ENCODE measurements at places on chromosomes 5 and 9.

DNA sequence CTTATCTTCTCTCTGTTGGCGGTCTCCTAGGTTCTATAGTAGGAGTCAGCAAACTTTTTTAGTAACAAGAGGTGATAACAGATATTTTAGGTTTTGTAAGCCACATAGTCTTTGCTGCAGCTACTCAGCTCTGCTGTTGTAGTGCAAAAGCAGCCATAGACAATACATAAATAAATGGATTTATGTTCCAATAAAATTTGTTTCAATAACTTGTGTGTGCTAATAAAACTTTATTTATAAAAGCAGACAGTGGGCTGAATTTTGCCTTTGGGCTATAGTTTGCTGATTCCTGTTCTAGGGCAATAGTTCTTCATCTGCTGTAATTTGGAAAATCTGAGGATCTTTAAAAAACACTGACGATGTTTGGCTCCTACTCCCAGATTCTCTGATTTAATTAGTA lies 469.4 kb upstream of the TNC start:
- no peak for DNase-seq

- DNase-seq: no peak
These were observed 21.1 kb downstream of the TNPO1 start for GRCh38 chr5:72837524-72838096.

DNA sequence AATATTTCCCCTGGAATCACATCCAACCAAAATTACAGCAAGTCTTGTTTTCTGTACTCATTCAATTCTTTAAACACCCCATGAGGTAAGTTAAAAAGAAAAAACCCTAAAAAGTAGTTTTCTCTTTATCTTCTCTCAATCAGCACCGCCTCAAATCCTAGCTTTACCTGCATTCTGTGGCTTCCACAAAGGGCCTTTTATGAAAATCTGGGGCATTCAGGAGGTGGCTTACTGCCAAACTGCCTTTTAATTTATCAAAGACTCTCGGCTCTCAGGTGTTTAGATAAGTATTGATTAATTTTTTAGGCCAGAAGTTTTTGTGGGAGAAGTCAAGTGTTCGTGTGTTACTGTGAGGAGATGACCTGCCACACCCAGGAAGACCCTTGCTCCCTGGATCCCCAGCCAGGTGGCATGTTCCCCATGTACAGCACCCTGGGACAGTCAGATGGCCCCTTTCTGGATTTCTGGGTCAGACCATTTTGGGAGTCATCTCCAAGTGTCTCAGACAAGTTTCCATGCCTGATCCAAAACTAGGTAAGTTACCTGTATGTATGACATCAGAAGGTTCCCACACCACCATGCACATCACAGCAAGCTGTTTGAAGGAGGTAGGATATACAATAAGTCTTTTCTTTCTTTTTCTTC lies 6.2 kb upstream of the TMEM171 start:
- no peak for DNase-seq

DNA sequence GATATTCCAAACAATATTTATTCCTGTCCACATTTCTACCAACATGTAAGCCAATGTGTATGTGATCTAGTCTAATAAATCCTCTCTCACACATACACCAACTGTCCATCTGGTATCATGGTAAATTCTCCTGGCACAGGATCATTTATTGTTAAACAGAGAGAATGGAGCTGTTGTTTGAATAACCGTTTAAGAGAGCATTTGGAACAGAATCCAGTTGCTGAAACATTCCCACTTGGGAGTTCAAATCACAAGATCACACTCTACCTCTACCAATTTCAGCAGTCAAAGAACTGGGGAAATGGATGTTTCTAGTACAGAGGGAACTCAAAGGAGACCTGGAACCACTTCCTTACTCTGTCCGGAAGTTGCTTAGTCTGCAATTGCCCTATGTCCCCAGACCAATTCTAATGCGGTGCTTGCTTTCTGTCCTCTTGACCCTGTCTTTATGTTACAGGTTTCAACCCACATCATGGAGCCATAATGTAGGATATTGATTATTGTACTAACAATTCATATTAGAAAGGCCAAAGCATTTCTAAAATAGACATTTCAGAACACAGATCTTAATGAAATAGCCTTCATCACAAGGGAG lies 488.4 kb downstream of the SEMA5A start:
- no peak for DNase-seq

GRCh38 chr9:109401169-109401989 lies 80.5 kb upstream of the EPB41L4B start:
- DNase-seq: no peak

GRCh38 chr5:57209316-57210040 lies 35.6 kb downstream of the GPBP1 start:
- DNase-seq: no peak

GRCh38 chr9:134962973-134963364 lies 45.3 kb upstream of the FCN1 start:
- no peak for DNase-seq
